Diencephalon (tissue), 1 donor: ENCODE measurements at places on chromosomes 5 and 9. TPM values are rescaled to one million over a fixed set of nuclear protein-coding genes. Genes with fewer than 3 reads are reported as not detected.

Gene CCDC171
- total RNA-seq: 21.9 TPM

Gene MORN5
- total RNA-seq: 7.8 TPM

Gene PDLIM4
- 6.2 TPM for total RNA-seq

Gene TCOF1
- 12.7 TPM for total RNA-seq

Gene HMGCS1
- 570 TPM for total RNA-seq

Gene CCIN
- 0.23 TPM for total RNA-seq

Gene TRPM3
- total RNA-seq: 36.4 TPM
